ENCODE measurements at places on chromosomes 11 and 22.

DNA sequence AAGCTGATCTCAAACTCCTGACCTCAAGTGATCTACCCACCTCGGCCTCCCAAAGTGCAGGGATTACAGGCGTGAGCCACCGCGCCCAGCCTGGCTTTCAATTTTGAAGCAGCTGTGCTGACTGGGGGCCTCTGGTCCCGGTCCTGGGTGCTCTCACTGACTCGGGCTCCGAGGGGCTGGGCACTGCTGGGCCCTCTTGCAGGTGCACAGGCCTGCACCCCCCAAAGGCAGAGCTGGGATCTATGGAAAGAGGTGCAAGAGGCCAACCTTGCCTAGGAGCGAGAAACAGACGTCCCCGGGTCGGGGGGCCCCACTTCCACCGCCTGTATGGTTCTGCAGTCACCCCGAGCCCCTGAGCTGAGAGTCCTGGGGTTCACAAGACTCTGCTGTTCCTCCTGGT lies 33.2 kb downstream of the KIAA0930 start:
- DNase-seq: no peak

DNA sequence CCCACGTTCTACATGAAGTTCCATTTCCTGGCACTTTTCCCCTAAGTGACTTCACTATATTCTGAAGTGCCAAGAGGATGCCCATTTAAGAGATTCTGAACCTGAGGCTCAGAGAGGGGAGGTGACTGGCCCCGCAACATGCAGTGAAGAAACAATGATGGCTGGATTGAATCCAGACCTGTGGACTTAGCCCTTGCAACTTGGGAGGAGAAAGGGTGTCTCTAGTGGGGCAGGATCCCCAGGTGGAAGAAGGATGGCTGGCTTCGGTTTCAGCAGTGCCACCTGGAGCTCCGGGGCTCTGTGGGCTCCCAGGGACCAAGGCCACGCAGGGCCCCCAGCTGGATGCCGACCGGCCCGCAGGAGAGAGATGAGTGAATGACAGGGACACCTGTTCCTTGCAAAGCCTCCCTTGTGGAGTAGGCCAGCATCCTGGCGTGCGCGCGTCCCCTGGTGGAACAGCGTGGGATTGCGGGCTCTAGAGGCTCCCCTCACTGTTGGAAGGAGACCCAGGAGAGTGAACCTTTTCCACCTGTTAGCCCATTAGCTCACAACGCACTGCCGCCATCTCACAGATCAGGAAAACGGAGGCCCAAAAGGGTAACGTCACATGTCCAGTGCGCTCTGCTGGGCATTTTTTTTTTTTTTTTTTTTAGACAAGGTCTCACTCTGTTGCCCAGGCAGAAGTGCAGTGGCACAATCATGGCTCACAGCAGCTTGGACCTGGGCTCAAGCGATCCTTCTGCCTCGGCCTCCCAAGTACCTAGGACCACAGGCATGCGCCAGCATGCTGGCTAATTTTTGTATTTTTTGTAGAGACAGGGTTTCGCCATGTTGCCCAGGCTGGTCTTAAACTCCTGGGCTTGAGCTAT lies 104.7 kb downstream of the KIAA1671 start:
- peak; percentile 84 for DNase-seq

- DNase-seq: peak; percentile 81
Observed at GRCh38 chr22:31561238-31561887, 65.0 kb downstream of the SFI1 start.

GRCh38 chr11:36380296-36381014 lies 84.4 kb downstream of the PRR5L start:
- no peak for DNase-seq

DNA sequence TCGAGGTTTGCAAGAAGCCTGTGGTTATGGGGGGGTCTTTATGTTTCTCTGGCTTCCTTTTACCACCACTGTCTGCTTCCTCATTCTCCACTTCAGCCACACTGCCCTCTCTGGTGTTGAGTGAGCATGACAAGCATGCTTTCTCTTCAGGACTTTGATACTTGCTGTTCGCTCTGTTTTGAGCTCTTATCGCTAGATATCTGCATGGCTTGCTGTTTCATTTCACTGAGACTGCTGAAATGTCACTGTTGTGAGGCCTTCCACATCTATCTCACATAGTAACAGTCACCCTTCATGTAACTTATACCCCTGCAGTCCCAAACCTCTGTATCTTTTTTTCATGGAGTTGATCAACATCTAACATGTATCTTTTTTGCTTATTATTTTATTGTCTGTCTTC lies 59.8 kb downstream of the TMEM135 start:
- peak; percentile 46 for DNase-seq

DNA sequence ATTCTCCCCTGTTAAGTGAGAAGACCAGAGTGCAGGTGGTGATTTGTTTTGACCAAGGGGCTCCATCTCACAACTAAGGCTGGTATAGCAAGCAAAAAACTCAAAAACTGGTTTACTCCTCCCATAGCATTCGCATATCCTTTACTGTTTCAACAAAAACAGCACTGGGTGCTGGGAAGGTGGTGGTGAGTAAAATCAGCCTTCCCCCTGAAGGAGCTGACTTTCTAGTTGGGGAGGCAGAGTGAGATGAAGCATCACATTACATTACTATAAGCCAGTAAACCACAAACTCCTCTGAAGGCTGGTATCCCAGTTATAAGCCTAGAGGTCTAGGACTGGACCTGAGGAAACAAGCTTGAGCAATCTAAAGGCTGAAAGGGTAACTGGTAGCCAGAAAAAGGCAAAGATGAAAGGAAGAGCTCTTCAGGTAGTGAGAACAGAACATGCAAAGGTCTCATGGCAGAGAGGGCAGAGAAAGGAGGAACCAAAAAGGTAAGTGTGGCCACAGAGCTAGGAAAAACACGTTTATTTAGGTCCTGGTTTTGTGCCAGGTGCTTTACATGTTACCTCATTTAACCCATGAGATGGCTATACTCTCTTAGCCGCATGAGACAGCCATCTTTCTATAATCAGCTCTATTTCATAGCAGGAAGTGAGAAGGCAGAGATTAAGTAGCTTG lies 22.3 kb downstream of the TMEM123 start:
- DNase-seq: no peak

DNA sequence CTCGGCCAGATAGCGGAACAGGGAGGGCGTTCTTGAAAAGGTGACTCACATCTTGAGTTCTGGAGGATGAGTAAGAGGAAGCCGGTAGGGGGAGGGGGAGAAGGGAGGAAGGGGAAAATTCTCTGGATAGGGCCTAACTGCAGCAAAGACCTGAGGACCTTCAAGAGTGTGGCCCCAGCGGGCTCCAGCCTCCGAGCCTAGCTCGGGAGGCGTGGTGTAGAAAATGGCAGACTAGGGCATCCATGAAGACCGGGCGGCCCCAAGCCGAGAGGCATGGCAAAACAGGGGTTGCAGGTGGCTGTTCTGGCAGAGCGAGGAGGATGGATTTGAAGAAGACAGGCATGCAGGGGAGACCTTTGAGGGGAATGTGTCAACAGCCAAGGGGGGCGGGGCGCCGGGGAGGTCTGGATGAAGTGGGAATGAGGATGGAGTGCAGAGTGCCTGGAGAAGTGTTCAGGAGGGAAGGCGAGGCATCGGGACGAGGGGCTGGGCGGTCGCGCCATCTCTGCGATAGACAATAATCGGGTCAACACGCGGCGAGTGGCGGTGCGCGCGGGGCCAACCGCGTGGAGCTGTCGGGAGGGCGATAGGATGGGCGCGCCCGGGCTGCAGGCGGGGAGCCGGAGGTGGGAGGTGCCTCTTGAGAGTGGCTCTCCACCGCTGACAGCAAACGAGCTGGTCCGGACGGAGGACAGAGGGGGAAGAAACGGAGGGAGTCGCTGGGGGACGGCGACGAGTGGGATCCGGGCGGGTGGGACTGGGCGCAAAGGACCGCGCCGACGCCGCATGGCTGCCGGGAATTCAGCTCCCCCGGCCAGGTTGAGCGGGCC lies 40.0 kb upstream of the CREB3L1 start:
- peak; percentile 79 for DNase-seq

DNA sequence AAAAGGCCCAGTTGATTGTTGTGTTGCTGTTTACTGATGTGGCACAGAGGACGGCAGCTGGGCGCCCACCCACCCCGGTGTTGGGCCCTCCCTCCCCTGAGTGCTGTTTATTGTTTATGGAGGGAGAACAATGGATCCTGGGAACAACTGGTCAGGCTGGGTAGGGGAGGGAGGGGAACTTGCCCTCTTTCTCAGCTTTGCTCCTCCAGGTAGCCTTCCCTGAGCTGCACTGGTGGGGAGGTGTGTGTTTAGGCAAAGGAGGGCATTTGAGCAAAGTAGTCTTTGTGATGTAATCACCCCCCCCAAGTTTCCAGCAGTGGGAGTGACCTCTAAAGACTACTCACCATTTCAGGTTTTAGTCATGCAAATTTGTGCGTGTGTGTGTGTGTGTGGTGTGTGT lies 1035.3 kb downstream of the NTM start:
- DNase-seq: no peak

DNA sequence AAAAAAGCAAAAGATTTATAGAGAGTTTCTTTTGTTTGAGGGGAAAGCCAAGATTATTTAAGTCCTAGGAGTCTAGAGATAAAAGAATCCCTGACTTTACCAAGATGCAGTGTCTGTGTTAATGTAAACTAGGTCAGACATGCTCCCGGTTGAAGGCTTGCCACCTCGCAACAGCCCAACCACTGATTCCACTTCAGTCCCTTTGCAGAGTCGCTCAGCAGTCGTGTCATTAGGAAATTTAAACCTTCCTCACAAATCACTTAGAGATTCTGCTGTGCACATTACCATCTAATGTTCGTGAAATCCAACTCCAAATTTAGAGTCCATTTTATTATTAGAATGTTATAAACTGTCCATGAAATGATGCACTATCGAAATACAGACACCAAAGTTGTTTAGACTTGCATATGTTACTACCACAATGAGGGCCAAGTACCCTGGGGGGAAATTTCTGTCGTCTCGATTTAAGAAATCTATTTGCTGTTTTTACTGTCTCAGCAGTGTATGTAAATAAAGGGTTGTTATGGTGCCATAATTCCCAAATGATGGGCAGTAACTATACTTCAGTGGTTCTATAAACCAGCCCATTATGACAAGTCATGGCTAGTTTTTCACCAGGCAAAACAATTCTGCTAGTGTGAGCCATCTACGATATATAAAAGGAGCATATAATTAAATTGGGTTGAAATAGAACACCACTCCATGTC lies 101.4 kb upstream of the MTNR1B start:
- no peak for DNase-seq

Data from liver (tissue), 10 donors.